Activated naive CD4-positive, alpha-beta T cell treated with anti-CD3 and anti-CD28 coated beads, Interleukin-2, amount 50 U/mL, for 16 hours (primary cell): ENCODE measurements at places on chromosomes 11 and 22.

GRCh38 chr11:118088531-118088930 is 1.8 kb upstream of the SMIM35 start:
- DNase-seq, result no peak

GRCh38 chr11:98260983-98261382 is 759.8 kb upstream of the CNTN5 start:
- no peak for DNase-seq

DNA sequence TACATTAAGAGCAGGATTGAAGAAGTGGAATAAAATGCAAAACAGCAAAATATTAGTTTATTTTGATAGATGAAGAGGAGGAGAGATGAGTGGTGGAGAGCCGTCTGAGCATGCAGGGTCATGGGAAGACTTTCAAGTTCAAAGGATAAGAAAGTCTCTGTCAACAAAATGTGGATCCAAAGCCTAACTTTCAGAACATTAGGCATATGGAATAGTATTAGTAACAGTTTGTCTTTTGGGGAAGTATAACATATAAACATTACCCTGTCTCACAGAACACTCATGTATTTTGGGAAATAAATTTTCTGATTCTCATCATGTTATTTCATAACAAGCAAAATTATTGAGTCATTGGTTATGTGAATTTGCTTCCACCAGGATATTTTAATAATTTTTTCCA is 104.3 kb upstream of the CEP126 start:
- no peak for DNase-seq

- no peak for DNase-seq
These were observed 27.1 kb downstream of the SYT13 start for GRCh38 chr11:45258982-45259530.

GRCh38 chr11:97048481-97048880 is 658.7 kb downstream of the JRKL start:
- DNase-seq, result no peak

- DNase-seq, result no peak
These were observed 35.7 kb downstream of the NF2 start for GRCh38 chr22:29639096-29639495.

GRCh38 chr11:69765498-69765995 is 9.6 kb downstream of the FGF4 start:
- DNase-seq, result no peak

DNA sequence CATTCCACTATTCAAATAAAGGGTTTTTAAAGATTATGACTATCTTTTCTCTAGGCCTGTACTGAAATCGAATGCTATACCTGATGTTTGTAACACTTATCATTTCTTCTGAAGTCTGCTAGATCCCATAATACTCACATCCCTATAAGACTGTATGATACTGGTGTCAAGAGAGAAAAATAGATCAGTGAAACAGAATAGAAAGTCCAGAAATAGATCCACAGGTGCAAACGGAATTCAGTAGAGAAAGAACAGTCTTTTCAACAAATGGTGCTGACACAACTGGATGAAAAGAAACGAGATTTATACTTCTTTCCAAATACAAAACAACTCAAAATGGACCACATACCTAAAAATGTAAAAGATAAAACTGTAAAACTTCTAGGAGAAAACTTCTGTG is 143.2 kb downstream of the APOL5 start:
- DNase-seq, result no peak

DNA sequence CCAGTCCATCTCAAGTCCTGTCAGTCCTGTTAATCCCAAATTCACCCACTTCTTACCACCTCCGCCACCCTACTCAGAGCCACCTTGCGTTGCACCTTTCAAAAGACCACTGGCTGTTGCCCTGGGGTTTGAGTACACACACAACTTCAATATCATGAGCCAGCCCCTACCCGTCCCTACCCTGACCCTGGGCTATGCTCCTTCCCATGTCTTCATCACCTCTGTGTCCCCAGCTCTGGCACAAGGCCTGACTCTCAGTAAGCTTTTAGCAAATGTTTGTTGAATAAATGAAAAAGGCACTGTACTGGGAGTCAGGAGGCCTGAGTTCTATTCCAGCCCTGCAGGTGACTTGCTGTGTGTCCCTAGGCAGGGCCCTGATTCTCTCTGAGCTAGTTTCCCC is 26.5 kb downstream of the OTOG start:
- DNase-seq, result no peak

DNA sequence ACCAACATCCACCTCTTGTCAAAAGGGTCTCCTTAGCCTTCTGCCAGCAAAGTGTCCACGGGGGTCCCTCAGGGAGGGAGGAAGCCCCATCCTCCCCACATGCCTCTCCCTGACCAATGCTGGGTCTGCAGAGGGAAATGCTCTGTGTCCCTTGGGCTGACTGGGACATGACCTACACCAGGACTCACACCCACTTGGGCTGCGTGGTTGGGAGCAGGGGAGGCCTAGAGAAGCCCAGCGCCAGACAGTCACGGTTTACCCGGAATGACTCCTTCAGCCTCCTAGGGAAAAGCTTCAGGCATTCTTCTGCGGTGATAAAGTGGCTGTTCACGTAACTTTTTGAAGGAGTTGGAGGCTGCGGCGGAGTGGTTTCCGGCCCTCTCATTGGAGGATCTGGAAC is 180.3 kb downstream of the EFCAB6 start:
- no peak for DNase-seq

DNA sequence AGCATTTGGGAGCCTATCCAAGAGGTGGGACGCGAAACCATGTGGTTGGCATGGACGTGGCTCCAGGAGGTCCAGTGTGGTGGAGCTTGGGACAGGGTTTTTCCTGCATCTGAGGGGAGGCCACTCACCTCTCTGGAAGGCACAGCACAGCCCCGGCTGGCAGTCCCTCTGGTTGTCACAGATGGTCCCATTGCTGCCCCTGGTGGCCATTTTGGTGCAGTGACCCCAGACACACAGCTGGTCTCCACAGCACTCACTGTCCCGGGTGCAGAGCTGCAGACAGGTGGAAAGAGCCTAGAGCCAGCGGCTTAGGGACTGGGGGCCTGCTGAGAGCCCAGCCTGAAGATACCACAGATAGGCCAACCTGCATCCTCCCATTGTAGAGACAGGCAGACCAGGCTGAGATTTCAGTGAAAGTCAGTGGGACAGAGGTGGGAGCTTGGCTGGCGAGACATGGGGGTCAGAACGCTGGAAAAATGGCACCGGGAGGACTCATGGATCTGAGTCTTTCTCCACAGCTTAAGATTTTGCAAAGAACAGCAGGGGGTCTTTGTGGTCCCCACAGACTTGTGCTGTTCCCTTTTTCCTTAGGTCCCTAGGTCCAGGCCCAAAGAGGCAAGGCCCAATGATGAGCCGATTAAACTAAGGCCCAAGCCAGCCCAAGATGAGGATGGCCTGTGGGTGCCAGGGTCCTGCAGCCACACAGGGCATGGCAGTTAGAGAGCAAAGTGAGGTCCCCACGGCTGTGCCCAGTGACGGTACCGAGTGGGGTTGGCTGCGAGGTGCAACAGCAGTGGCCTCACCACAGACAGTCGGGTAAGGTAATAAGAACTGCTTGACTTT is 41.4 kb downstream of the DKK3 start:
- peak; percentile 67 for DNase-seq
